EL (cell line): ENCODE measurements at places on chromosomes 5 and 9.
A peak's percentile ranks its signal among the peaks of the same experiment; 100 is the strongest.

DNA sequence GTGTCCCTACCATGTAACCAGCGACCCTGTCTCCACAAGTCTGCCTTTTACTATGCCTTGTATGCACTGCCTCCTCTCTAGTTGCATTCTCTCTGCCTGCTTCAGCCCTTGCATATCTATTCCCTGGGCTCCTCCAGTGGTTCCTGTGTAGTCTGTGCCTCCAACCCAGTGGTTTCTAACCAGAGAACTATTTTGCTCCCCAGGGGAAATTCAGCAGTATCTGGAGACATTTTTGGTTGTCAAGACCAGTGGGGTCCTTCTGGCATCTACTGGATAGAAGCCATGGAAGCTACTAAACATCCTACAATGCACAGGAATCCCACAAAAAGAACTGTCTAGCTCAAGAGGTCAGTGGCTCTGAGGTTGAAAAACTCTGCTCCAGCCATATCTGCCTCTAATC, 224.1 kb upstream of the RASEF start:
- no peak for DNase-seq

GRCh38 chr5:86756839-86757238, 139.1 kb downstream of the COX7C start:
- no peak for DNase-seq

- no peak for DNase-seq
Measured at GRCh38 chr5:126969548-126969947, 60.8 kb downstream of the MARCHF3 start.

GRCh38 chr5:57324861-57325260, 151.0 kb downstream of the GPBP1 start:
- no peak for DNase-seq

- no peak for DNase-seq
Measured at GRCh38 chr9:30459156-30459555, 1925.3 kb upstream of the ACO1 start.

GRCh38 chr5:172385707-172386106, 68.6 kb downstream of the SH3PXD2B start:
- no peak for DNase-seq

GRCh38 chr5:9498541-9499497, 47.1 kb downstream of the SEMA5A start:
- peak; percentile 59 for DNase-seq

DNA sequence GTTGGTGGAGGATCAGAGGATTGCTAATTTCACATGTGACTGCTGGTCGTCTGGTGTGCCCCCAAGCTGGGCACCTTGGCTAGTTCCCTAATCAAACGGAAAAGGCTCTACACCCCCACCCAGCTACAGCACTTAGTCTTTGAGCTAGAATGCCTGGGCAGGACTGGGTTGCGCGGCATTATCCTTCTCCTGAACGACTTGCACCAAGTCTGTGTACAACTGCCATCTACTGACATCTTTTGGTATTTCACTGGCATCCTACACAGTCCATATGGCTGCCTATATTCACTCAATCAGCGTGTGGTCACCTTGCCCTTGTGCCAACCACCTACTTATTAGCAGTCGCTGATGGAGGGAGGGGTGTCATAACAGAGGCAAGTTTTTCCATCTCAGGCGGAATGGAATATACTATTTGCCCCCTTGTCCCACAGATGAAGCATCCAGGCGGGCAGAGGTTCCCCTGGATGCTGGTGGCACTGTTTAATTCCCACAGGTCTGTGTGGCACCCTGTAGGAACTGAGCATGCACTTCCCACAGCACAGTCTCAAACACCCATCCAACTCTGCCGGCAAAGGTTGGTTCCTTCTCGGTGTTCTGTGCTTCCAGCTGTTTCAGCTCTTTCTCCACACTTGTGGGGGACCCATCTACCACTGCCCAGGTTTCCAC, 150.1 kb downstream of the OSTF1 start:
- DNase-seq: peak; percentile 52

DNA sequence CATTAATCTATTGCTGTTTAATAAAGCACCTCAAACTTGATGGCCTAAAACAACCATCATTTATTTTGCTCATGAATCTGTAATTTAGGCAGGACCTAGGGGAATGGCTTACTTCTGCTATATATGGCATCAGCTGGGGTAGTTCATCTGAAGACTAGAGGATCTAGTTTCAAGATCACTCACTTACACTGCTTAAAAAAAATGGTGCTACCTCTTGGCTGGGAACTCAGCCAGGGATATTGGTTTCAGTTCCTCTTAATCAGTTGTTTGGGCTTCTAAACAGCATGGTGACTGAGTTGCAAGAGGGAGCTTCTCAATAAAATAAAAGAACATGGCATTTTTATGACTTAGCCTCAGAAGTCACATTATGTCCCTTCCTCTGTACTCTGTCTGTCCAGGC, 142.0 kb downstream of the FAM114A2 start:
- DNase-seq: peak; percentile 66

DNA sequence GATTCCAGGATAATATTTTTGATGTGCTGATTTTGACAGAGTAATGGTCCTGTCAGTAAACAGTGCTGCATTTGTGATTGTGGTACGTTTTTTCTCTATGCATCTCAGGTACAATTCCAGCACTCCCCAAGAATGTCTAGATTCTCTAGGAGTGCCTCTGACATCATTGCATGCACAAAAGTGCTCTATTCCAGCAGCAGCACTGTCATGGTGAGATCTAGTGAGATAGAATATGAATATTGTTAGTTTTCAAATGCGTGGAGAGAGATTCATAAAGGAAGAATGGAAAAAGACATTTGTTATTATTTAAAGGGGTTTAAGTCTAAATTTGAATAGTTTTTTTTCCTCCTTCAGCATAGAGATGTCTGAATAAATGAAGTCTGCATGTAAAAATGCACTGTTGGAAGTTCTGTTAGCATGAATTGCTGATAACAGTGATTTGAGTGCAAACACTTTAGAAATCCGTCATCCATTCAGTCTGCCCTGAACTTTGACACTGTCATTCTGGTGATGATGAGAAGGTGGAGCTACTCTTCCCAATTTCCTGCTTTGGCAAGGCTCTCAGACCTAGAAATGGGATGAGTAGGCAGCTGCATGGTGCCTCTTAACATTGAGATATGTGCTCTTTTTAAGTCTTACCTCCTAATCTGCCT, 84.6 kb downstream of the GAPVD1 start:
- DNase-seq: no peak

- no peak for DNase-seq
Measured at GRCh38 chr5:170389550-170389892, 354 bp upstream of the KCNMB1 start.

- peak; percentile 91 for DNase-seq
Measured at GRCh38 chr5:142959683-142960657, 189.8 kb downstream of the ARHGAP26 start.

GRCh38 chr5:107449369-107449768, 221.4 kb downstream of the EFNA5 start:
- peak; percentile 17 for DNase-seq

- DNase-seq: peak; percentile 36
Measured at GRCh38 chr5:172162323-172162986, 25.6 kb downstream of the STK10 start.

DNA sequence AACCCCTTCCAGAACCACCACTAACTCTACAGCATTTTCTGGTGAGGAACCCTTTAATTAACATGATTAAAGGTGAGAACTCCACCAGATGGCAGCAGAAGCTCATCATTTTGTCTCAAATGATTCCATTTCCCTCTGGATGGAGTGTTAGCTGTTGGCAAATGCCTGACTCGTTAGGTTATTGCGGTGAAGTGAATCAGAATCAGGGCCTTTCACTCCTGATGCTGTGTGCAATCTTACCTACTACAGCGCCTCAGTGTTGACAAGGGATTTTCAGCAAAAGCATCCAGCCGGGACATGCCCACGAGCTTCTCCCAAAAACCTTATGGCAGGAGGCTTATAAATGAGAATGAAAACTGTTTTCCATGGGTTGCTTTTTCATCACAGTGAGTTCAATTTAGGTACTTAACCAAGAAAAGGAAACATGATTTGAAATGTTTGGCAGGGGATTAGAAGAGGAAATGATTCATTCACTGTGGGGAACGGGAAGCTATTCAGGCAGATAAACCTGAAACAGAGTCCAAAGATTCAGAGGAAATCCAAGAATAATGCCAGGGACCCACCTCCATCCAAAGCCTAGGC, 48.0 kb upstream of the CAST start:
- peak; percentile 92 for DNase-seq

DNA sequence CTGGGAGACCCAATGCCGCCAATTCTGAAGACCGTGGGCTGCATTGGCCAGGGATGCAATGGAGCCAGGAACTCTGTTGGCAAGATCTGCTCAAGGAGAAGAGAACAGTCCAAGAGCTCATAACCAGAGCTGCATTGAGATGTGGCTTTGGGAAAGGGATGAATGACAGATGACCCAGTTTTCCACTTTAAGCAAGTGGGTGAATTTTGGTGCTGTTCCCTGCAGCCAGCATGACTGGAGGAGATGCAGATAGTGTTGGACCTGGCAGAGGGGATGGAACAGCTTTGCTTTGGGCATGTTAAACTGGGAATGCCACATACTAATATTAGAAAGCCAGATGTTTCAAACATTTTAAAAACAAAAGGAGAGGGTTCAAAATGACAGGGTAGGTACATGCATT, 143.1 kb downstream of the FSTL4 start:
- DNase-seq: no peak

DNA sequence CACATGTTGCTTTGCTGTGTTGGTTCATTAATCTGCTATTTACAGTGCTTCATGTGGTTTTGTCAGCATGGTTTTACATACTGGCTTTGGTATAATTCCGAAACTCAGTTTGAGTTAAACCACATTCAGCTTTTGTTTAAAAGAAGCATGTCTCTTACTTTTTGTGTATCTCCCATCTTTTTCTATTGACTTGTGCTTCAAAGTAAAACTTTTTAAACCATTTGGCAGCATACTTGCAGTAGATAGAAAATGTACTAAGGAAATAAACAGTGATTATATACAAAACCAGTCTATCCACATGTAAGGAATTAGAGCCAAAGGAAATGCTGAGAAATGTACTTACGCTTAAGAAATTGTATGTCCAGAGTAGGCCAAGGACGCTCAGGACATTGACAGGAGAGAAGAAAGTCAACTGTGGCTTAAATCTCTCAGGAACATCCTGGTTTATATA, 286.9 kb downstream of the ARHGEF28 start:
- DNase-seq: no peak

GRCh38 chr5:91264311-91265051, 118.6 kb downstream of the ARRDC3 start:
- no peak for DNase-seq

- DNase-seq: no peak
Measured at GRCh38 chr5:7330256-7330655, 65.7 kb upstream of the ADCY2 start.

GRCh38 chr9:27394826-27395201, 97.9 kb upstream of the EQTN start:
- no peak for DNase-seq

DNA sequence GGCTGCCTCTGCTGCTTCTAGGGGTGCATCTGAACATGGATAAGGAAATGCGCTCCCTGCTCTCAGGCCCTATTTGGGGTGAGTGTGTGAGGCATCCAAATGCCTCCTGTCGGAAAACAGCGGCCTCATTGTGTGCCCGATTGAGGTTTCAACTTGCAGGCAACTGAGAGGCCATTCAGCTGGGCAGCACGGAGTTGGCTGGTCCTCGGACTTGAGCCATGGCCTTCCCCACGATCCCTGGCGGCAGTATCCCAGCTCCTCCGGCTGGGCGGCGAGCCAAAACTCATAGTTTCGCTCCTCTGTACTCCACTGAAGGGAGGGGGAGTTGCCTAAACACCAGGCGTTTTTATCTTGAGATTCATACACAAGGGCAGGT, 597.3 kb upstream of the SGCD start:
- no peak for DNase-seq

GRCh38 chr9:125655691-125656410, 51.2 kb downstream of the MAPKAP1 start:
- peak; percentile 73 for DNase-seq

GRCh38 chr9:124262649-124262972, 4.9 kb downstream of the NEK6 start:
- no peak for DNase-seq

GRCh38 chr5:105752801-105753200, 1917.9 kb downstream of the EFNA5 start:
- no peak for DNase-seq

GRCh38 chr9:120348951-120349429, 231.0 kb downstream of the CDK5RAP2 start:
- DNase-seq: peak; percentile 43

DNA sequence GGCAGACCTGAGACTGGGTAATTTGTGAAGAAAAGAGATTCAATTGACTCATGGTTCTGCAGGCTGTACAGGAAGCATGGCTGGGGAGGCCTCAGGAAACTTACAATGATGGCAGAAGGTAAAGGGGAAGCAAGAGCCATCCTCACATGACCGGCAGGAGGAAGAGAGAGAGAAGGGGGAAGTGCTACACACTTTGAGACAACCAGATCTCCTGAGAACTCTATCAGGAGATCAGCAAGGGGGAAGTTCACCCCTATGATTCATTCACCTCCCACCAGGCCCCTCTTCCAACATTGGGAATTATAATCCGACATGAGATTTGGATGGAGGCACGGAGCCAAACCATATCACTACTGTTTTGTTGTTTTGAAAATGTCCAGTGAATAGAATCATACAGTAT, 110.2 kb downstream of the DAPK1 start:
- no peak for DNase-seq

GRCh38 chr5:10984021-10984715, 223.1 kb upstream of the DAP start:
- no peak for DNase-seq

DNA sequence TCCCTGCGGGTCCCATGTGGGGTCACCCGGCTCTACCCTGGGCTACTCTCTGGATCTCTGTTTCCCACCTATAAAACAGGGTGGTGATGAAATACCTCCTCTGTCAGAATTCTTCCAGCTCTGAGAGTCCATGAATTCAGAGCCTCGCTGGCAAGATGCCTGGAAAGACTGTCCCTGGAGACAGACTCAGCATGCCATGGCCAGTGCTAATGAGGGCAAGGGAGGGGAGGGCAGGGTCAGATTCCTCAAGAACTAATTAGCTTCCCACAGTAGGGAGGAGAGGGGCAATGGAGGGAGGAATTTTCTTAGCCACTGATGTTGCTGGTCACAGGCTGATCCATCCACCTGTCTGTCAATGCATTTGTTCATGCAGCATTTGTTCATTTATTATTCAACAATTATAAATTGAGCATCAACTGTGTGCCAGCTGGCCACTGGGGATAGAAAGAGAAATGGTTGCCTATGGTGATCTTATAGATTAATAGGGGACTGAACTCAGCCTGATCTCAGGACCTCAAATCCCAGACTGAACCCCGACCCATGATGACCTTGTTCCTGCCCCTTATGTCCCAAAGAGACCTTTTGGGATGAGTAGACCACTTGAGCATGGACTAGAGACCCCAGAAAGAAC, 4.7 kb downstream of the SYNPO start:
- peak; percentile 97 for DNase-seq

DNA sequence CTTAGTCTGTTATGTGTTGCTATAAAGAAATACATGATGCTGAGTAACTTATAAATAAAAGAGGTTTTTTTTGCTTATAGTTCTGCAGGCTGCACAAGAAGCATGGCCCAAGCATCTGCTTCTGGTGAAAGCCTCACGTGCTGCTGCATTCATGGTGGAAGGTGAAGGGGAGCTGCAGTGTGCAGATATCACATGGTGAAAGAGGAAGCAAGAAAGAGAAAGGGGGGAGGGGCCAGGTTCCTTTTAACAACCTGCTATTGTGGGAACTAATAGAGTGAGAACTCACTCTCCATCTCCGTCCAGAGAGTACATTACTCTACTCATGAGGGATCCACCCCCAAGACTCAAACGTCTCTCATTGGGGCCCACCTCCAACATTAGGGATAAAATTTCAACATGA, 12.5 kb upstream of the PARP8 start:
- DNase-seq: no peak
